ENCODE measurements at places on chromosomes 16 and 17.

GRCh38 chr16:22117609-22118008, 25.3 kb downstream of the VWA3A start:
- no peak for DNase-seq

DNA sequence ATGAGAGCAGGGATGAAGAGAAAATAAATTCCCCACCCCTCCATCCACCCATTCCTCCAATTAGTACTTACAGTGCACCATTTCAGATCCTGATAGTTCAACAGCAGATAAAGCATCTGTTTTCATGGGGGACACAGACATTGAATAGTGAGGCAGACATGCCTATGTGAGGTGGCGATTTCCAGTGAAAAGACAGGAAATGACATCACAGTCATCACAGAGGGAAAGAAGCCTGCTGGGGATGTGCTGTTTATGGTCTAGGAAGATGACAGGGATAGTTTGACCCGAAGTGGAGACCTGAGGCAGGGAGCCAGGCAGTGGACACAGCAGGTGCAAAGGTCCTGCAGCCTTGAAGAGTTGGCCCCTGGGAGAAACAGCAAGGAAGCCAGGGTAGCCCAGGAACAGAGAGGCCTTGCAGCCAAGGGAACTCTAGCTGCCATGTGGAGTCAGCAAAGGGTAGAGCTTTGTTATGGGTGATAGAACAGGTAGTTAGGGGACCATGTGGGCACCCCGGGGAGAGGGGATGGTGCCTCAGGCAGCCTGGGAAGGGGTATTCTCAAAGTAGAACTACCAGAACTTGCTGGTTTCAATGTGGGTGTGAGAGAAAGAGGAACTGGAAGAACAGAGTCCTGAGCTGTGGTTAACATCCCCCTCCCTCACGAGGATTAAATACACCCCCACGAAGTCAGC, 256.6 kb downstream of the CPPED1 start:
- no peak for DNase-seq

GRCh38 chr17:31413874-31414549, 22.5 kb downstream of the RAB11FIP4 start:
- DNase-seq = no peak

GRCh38 chr17:19291646-19292376, 54.6 kb downstream of the EPN2 start:
- DNase-seq = no peak

DNA sequence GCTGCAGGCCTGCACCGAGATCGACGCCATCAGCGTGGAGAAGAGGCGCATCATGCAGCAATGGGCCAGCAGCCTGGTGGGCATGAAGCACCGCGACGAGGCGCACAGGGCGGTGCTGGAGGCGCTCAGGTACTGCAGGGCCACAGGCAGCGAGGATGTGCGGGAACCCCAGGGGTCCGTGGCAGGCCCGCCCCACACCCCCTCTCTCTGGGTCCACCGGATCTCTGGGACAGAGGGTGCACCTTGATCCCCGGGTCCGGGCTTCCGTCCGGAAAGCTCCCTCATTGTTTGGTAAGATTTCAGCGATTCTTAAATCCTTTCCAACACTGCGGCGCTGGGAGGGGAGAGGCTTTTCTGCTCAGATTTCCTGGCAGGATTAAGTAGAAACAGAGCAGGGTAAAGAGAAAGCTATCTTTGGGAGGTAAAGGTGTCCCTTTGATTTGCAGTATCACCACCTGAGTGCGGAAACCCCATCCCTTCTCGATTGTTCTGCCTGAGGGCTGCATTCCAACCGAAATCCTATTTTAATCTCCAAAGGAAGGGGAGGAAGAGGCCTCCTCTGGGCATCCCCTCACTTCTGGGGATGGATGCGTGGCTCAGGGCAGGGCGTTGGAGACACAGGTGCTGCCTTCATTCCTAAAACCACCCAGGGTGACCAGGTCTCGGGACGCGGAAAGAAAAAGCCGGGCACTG, 29.2 kb downstream of the CCDC40 start:
- DNase-seq = no peak

DNA sequence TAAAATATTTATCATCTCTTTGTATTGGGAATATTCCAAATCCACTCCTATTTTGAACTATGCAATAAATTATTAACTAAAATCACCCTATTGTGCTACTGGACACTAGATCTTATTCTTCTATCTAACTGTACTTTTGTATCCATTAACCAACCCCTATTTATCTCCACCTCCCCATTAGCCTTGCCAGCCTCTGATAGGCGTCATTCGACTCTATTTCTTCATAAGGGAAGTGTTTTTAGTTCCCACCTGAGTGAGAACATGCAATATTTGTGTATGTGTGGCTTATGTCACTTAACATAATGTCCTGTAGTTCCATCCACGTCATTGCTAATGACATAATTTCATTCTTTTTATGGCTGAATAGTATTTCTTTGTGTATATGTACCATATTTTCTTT, 23.9 kb downstream of the TMEM186 start:
- no peak for DNase-seq

DNA sequence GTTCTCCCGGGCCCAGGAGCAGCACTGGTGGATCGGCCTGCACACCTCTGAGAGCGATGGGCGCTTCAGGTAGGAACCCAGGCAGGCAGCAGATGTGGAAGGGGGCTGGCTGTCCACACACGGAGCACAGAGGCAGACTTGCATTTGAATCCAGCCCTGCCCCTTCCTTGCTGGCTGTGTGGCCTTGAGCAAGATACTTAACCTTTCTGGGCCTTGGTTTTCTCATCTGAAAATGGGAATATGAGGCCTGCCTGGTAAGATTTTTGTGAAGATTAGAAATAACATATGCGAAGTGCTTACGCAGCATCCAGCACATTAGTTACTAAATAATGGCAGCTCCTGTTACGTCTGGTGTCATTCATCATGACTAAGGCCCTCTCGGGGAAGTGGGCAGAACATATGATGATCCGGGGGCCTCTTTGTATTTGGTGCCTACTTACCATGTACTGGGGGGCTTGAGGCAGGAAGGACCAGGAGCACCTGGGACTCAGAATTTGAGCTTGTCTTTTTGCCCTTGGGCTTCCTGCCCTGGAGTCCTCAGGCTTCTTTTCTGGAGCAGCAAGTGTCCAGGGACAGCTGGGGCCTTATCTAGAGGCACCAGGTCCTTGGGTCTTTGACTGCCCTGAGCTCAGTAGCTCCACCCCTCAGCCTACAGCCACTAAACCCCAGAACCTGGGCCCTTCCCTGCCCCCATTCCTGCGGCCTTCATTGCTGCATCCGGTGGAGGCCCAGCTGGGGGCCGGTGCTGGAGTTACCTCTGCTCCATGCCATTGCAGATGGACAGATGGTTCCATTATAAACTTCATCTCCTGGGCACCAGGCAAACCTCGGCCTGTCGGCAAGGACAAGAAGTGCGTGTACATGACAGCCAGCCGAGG, 53.8 kb downstream of the MRC2 start:
- no peak for DNase-seq

DNA sequence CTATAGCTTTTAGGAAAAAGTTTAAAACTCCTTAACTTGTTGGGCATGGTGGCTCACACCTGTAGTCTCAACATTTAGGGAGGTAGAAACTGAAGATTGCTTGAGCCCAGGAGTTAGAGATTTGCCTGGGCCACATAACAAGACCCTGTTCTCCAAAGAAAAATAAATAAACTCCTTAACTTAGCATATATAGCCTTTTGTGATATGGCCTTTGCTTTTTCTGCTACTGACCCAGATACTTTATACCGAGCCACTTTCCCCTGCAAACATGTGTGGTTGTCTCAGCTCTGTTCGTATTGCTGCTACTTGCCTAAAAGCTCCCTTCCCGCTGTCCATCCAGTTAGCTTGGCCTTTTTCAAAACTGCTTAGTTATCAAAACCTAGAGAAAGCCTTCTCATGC, 51.0 kb downstream of the GAN start:
- no peak for DNase-seq

GRCh38 chr17:81967533-81968395, 6.8 kb upstream of the NOTUM start:
- DNase-seq = peak; percentile 41

GRCh38 chr17:59825533-59826322, 67.0 kb downstream of the TUBD1 start:
- DNase-seq = no peak

- DNase-seq = no peak
Observed at GRCh38 chr17:35761601-35762000, 914 bp downstream of the C17orf50 start.

GRCh38 chr16:87540072-87540896, 47.5 kb upstream of the ZCCHC14 start:
- DNase-seq = no peak

DNA sequence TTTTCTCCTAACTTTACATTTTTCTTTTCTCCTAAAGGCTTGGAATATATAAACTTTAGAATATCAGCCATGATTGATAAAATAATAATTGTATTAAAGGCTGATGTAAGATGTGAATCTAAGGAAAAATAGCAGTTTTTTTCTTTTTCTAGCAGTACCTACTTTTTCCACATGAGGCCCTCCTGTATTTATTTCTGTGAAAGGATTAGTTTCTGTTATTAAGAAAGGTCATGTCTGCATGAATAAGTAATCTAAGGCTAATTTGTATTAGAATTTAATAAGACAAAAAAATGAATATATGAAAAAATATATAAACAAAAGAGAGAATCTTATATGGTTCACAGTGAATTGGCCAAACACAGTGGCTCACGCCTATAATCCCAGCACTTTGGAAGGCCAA, 85.3 kb downstream of the STXBP4 start:
- DNase-seq = no peak

DNA sequence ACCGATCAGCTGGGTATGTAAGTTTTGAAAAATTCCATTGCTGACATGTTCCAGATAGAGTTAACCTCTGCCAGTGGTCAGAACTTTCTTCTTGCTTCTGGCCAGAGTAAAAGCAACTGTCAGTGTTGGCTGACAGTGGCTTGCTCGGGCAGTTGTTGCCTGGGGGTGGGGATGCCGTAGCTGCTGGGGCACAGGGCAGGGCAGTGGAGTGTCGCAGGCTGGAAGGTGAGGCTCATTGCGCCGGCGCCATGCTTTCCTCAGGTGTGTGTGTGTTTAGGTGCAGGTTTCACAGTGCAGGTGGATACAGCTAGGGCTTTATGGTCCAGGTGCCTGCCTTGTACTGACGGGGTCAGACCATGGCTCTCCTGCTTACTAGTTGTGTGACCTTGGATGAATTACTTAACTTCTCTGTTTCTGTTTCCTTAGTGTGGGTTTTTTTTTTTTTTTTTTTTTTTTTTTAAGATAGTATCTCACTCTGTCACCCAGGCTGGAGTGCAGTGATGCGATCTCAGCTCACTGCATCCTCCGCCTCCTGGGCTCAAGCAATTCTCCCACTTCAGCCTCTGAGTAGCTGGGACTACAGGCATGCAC, 156.4 kb downstream of the SNX29 start:
- DNase-seq = no peak

DNA sequence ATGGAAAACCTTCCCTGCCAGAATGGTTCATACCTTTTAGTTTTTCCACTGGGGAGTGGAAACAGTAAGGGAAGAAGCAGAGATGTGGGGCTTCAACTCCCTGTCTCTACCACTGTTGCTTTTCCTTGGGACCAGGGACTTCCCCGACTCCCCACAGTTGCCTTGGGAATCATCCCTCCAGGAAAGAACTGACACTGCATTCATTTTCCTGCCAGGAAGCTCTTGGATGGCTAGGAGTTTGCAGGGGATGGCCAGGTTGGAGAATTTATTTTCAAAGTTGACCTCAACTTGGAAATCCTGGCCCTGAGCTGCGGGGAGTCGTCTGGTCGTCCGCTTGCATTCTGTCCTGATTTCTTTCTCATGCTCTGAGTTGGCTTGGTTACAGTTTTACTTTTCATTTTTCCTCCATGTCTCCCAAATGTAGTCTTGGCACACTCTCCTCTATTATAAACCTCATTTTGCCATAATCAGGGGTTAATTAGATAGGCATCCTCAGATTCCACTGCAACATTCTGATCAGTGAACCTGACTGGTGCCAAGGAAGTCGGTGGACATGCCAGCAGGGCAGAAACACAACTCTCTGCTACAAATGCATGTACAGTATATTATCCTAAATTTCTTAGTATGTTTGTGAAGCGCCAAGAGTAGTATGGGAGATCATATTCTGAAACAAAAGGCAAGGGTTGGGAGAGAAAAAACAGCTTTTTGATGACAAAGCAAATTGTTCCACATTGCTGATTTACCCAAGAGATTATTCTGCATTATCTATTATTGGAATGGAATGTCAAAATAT, 220.5 kb upstream of the XYLT1 start:
- DNase-seq = no peak

DNA sequence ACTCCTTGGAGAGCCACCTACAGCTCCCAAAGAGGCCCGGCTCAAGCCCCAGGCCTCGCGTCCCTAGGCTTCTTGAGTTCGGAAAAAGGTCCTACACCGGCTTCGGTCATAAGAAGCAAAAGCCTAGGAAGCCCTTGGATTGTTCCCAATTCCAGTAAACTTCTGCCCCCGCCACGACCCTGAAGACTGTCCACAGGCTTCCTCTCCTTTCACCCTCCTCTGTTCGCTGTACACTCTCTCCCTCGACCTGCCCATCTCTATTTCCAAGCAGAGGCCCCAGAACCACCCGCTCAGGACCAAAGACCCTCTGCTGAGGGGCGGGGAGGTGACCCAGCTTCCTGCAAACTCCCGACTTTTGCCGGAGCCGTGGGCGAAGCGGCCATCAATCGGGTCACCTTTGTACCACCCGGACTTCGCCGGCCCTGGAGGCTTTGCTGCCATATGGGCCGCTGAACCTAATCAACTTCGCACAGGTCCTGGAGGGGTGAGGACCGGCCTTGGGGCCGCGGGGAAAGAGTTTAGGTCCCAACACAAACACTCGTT, 2.7 kb downstream of the HOXB2 start:
- DNase-seq = no peak

DNA sequence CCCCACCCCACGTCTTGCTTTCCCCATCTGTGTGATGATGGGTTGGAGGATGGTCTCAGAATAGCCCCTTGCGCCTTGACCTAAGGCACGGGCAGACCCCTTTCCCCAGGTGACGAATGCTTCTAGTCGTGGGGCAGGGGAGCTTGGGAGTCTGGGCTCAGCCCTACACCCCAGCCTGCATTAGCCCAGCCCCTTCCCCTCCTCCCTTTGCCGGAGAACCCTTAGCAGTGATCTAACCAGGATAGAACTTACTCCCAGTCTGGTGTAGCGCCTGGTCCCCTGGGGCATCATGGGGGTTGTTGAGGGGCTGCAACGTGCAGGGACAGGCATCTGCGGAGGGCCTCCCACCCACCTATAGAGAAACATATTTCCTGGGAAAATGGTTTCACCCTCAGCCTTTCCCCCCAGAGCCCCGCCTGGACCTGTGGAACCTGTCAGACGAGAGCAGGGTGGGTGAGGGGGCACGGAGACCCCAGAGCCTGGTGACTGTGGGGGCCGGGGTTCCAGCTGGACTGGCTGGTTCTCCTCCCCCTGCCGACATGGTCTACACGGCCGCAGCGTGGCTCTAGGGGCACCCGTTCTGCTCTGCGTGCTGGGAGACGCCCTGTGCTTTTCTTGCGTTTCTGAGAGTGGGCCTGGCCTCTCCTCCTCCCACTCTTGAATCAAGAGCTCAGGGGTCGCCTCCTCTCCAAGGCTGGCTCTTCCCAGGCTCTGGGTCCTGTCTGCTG, 4.7 kb downstream of the SMTNL2 start:
- no peak for DNase-seq

DNA sequence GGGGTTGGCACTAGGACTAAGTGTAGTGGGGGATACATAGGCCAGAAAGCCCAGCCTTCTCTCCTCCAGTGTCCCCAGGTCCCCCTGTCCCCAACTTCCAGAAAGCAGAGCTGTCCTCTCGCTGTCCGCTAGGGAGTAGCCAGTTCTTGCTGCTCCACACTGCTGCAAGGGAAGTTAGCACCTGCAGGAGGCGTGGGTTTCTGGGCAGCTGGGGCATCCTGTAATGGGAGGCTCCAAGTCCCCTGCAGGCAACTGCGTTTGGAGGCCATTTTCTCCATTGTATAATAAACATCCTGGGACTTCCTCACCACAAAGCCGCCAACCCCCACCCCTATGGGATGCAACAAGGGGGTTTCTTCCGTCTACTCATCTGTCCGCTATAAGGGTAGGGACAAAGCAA, 1.7 kb downstream of the RPRML start:
- peak; percentile 63 for DNase-seq

Data from NCI-H526 (cell line).